ENCODE measurements at places on chromosomes 6 and 20. TPM values are rescaled to one million over a fixed set of nuclear protein-coding genes. Genes with fewer than 3 reads are reported as not detected.

CLVS2 gene
- 0.07 TPM for total RNA-seq

IPCEF1 gene
- total RNA-seq, result 0.03 TPM

CST8 gene
- not detected for total RNA-seq

TRDN gene
- not detected for total RNA-seq

ESR1 gene
- not detected for total RNA-seq

TMC2 gene
- not detected for total RNA-seq

All from A549 treated with DMSO at 1 μM for 4 hours (cell line).